Activated CD8-positive, alpha-beta memory T cell treated with anti-CD3 and anti-CD28 coated beads for 4 hours (primary cell): ENCODE measurements at places on chromosomes 3 and 15.
A peak's percentile ranks its signal among the peaks of the same experiment; 100 is the strongest.

DNA sequence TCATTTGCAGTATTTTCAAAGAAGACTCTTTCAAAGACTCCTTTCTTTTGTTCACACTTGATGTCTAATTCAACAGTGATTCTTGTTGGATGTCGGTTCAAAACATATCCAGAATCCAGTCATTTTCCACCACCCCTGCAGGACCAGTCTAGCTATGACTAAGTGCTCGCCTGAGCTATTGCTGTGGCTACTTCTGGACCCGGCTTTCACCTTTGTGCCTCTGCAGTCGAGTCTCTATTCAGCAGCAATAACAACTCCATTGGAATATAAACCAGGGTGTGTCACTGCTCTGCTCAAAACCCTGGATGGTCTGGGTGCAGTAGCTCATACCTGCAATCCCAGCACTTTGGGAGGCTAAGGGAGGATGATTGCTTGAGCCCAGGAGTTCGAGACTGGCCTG lies 55.0 kb downstream of the PRICKLE2 start:
- no peak for DNase-seq

DNA sequence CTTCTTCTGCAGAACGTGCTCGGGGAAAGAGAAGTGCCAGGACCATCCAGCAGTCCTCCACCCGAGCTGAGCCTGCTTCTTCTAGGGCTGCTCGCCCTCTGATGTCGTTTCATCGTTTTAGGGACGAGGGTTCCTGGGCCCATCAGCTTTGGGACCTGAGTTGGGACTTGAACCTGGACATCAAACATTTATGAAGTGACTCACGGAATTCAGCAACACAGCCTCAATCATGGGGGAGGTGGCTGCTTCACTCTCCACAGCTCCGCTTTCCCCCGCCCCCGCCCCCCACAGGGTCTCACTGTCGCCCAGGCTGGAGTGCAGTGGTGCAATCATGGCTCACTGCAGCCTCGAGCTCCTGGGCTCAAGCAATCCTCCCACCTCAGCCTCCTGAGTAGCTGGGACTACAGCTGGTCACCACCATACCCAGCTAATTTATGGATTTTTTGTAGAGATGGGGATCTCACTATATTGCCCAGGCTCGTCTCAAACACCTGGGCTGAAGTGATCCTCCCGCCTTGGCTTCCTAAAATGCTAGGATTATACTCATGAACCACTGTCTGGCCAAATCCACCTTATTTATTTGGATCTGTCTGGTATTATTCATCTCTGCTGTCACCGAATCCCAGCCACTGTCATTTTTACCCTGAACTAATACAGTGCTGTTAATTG lies 725 bp upstream of the SCAMP2 start:
- no peak for DNase-seq

GRCh38 chr3:48662145-48662752 lies 437 bp downstream of the CELSR3 start:
- no peak for DNase-seq

- no peak for DNase-seq
These were observed 727.7 kb downstream of the NTRK3 start for GRCh38 chr15:87528873-87529272.

- DNase-seq, result no peak
These were observed 83.6 kb upstream of the ABHD2 start for GRCh38 chr15:89004726-89005030.

DNA sequence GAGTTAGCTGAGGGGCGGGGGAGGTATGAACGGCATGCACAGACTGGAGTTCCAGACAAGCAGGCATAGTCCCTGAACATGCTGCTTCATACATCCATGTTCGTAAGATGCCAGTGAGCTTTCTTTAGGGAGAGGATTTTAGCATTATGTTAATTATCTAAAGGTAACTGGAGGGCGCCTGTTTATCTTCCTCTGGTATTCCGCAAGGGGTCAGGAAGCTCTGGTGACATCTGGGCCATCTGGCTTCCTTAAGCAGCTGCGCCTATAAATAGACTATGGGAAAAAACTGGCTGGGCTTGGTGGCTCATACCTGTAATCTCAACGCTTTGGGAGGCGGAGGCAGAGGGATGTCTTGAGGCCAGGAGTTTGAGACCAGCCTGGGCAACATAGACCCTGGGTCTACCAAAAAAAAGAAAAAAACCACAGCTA lies 1.5 kb upstream of the FBXO22 start:
- no peak for DNase-seq

GRCh38 chr3:89380016-89380415 lies 272.6 kb downstream of the EPHA3 start:
- no peak for DNase-seq

GRCh38 chr3:197989651-197990050 lies 29.6 kb downstream of the LMLN start:
- DNase-seq, result no peak

DNA sequence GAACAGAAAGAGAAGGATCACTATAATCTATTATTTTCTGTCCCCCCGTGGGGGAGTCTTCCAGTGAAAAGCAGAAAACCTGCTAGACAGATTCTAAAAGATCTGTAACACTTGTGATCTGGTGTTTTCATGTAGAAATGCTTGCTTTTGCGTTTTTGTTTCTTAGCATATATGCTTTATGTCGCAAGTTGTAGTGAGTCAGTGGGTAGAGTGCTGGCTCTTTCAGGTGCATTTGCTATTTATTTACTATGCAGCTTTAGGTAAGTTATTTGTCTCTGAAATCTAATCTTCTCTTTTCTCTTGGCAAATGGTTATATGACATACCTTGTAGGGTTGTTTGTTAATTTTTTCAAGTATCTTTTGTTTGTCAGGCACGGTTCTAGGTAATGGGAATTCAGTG lies 9.4 kb downstream of the AKAP13 start:
- DNase-seq, result no peak

GRCh38 chr3:43144761-43145490 lies 39.0 kb upstream of the POMGNT2 start:
- no peak for DNase-seq

DNA sequence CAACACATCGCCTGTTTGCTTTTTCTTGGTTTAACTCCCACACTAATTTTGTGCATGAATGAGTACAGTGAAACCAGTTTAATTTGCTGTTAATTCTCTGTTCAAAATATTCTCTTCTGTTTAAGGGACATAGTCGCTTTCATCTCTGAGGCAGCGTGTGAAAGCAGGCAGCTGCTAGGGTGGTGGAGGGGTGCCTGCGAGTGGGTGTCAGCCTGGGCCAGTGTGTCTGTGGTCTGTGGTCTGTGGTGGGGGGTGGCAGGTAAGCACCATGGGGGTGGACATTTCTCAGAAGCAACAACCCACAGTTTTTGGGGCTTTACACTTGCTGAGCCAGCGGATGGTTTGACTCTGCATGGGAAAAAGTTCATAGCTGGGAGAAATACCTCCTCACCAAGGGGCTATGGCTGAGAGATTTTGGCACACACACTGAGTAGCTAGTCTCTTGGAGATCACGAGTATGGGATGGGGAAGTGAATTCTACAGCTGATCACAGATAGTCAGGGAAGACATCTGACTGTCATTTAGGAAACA lies 109.2 kb downstream of the EPHB1 start:
- DNase-seq, result no peak

DNA sequence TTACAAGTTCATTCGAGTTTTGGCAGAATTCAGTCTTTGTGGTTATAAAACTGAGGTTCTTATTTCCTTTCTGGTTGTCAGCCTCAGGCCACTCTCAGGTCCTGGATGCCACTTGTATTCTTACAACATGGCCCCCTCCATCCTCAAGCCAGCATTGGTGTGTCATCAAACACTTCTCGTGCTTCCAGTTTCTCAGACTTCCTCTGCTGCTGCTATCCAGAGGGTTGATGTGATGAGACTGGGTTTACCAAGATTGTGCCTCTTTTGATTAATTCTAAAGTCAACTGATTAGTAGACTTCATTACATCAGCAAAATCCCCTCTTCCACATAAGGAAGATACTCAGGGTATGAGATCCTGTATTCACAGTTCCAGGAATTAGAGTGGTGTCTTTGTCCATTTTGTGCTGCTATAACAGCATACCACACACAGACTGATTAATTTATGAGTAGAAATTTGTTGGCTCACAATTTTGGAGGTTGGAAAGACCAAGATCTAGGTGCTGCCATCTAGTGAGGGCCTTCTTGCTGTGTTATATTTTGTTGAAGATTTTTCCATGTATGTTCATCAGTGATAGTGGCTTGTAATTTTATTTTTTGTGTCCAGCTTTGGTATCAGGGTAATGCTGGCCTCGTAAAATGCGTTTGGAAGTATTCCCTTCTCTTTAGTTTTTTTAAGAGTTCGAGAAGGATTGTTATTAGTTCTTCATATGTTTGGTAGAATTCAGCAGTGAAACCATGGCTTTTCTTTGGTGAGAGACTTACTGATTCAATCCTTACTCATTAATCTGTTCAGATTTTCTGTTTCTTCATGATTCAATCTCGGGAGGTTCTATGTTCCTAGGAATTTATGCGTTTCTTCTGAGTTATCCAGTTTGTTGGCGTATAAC lies 11.1 kb downstream of the LRCH3 start:
- DNase-seq, result no peak

GRCh38 chr3:38453913-38454177 lies 155 bp downstream of the ACVR2B start:
- no peak for DNase-seq

DNA sequence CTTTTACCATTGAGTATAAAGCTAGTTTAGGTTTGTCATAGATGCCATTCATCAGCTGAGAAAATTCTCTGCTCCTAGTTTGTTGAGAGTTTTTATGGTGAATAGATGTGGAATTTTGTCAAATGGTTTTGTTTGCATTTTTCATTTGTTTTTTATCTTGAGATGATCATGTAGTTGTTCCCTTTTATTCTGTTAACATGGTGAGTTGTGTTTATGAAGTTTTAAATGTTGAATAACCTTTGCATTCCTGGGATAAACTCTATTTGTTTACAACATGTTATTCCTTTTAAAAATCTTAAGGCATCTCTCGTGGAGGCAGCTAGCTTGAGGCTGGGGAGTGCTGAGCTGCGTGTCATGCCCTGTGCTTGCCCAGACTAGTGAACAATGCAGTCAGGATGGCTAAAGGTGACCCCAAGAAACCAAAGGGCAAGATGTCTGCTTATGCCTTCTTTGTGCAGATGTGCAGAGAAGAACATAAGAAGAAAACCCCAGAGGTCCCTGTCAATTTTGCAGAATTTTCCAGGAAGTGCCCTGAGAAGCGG lies 48.5 kb downstream of the ANAPC13 start:
- DNase-seq, result no peak

- no peak for DNase-seq
These were observed 41.6 kb upstream of the CNOT10 start for GRCh38 chr3:32643354-32643753.

DNA sequence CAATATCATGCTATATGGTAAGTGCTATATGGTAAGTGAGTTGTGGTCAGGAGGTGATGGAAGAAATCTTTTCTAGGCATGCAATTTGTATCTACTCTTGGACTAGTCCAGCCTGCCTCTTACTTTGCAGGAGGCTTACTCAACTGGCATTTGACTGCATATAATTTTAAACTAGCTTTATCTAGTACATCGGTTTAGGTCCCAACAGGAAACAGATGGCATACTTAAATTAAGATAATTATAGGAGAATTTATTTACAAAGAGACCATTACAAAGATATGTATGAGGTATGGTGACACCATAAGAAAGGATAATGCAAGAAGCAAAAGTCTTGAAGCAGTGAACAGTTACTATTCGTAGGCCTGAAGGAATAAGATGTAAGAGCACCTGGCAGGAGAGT lies 7.8 kb downstream of the SLC28A2 start:
- DNase-seq, result no peak

- no peak for DNase-seq
These were observed 11.6 kb upstream of the MUC4 start for GRCh38 chr3:195823280-195823679.

DNA sequence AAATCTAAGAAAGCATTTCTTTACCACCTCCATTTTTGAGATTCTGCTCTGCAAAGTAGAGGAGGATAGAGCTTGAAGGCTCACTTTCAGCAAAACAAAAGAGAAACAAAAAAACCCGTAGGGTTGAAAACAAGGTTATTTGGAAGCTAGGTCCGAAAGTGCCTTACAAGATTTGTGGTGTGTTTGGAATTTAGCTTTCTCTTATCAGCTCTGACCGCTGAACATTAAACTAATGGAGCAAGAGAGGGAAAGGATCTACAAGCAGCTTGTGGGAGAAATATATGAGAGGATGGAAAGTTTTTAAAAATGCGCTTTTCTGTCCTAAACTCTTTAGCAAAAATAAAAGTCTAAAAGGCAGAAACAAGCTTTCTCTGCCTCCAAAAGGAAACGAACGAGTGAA lies 545.5 kb downstream of the NTRK3 start:
- DNase-seq, result no peak

GRCh38 chr3:106338582-106339214 lies 469.9 kb upstream of the CBLB start:
- DNase-seq, result no peak

- no peak for DNase-seq
These were observed 633.4 kb downstream of the EPHA3 start for GRCh38 chr3:89740881-89741177.

- peak; percentile 4 for DNase-seq
These were observed 36.5 kb downstream of the DAPK2 start for GRCh38 chr15:64009798-64010261.

GRCh38 chr15:77541421-77542181 lies 91.1 kb downstream of the LINGO1 start:
- no peak for DNase-seq

DNA sequence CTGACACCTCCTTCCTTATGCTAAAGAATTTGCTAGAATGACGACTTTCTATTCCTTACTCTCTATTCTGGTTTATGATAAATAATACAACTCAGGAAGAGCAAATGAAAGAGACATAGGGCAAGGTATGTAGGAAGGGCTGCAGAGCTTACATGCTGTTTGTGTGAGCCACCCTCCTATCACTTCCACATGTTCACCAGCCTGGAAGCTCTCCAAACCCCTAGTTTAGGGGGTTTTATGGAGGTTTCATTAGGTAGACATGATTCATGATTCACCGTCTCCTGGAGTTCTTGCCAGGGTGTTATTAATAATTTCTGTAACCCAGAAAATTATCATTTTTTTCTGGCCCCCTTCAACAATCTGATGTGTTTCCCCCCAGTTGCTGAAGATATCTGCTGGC lies 172.1 kb upstream of the COL8A1 start:
- DNase-seq, result no peak

DNA sequence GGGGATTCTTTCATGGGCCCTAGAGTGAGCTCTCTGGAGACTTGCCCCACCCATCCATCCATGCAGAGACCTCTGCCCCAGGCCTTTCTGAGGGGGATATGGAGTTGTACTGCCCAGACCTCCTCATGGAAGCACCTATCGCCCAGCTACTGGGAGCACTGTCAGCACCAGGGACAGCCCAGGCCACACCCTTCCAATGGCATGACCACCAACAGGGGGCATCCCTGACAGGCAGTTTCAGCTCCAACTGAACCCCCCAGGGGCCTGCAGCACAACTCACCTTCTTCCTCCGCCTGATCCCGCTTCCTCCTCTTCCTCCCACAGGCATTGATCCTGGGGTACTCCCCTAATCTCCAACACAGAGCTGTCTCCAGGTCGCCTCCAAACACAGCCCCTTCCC lies 21.8 kb downstream of the MRPS11 start:
- DNase-seq, result no peak

- DNase-seq, result no peak
These were observed 87.2 kb upstream of the MLF1 start for GRCh38 chr3:158483701-158484235.
